ENCODE measurements at places on chromosomes 11 and 22.

DNA sequence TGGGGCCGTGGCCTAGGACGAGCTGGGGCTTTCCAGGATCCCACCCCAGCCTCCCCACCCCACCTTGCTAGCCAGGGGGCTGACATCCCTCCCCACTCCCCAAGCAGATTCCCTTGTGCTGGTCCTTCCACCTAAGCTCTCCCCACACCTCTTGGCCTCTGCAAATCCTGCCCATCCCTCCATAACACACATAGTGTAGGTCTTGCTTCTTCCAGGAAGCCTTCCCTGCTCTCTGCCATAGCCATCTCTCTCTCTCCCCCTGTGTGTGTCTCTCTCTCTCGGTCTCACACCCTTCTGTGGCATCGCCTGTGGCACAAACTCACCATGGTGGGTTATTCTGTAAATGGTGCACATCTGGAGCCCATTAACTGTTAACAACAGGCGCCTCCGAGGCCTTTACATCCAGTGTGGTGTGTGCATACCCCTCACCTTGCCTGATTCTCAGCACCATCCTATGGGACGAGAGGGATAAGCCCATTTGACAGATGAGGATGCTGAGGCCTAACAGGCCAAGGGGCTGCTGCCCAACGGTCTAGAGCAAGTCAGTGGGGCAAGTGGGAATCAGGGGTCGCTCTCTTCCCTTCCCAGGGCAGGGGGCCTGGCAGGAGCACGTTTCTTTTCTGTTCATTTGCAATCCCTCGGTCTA lies 22.2 kb upstream of the PICK1 start:
- DNase-seq: no peak

GRCh38 chr22:21818487-21819182 lies 48.8 kb downstream of the MAPK1 start:
- no peak for DNase-seq

GRCh38 chr11:88414385-88414861 lies 76.9 kb upstream of the CTSC start:
- no peak for DNase-seq

GRCh38 chr22:44179989-44180705 lies 578 bp upstream of the PARVG start:
- no peak for DNase-seq

GRCh38 chr11:2789331-2789730 lies 89.5 kb upstream of the KCNQ1OT1 start:
- DNase-seq: no peak

DNA sequence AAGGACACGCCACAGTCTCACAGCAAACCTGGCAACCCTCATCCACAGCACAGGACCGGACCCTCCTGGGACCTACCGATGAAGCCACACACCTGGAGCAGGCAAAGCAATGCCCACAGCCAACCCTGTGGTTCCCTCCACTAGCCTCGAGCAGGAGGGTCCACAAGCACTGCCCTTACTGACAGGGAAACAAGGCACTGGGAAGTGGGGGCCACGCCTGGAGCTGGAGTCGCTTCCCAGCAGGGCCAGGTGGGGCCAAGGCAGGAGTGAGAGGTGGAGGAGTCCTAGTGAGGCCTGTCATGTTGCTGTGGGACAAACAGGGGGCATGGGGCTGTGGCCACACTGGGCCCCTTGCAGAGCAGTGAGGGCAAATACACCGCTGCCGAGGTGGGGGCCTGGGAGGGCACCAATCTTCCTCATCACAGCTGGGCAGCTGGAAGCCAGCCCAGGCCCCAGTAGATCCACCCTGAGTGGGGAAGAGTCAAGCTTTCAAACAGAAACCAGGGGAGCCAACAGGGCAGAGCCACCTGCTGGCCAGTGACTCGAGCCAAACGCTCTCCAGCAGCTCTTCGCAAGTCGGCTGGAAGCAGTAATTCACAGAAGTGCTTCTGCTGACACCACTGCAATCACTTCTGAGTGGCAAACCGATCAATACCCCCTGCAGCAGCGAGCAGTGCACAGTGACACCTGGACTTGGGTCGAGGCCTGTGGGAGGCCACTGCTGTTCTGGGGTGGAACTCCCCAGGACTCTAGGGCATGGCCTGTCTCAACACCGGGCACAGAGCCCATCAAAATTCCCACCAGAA lies 13.7 kb downstream of the SULT4A1 start:
- DNase-seq: no peak

DNA sequence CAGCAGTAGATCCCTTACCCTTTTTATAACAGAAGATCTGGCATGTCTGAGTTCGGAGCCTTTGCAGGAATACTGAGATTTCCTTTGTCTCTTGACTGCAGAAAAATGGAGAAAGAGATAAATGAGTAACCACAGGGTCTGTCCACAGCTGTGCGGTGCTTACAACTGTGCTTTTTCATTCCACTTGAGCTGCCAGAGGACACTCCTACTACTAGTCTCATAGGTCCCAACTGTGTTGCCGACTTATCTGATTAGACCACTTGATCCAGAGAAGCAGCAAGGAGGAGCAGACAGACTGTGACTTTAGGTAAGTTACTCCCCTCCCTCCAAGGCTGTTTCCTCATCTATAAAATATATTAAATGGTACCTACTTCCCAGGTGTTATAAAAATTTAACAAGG lies 17.5 kb downstream of the FAM227A start:
- no peak for DNase-seq
